Tibial nerve (tissue), 4 donors: ENCODE measurements at places on chromosomes 13 and 19.

DNA sequence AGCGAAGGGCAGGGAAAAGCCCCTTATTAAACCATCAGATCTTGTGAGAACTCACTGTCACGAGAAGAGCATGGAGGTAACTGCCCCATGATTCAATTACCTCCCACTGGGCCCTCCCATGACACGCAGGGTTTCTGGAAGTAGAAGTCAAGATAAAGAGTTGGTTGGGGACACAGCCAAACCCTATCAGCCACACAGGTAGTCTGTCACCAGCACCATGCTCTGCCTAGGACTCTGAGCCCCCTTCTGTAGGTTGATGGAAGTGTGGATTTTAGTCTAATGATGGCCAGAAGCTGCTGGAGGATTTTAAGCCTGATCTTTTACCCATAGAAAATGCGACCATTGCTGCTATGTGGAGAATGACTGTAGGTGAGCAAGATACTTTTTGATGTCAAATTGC lies 60.8 kb downstream of the ARHGEF7 start:
- DNase-seq: no peak

DNA sequence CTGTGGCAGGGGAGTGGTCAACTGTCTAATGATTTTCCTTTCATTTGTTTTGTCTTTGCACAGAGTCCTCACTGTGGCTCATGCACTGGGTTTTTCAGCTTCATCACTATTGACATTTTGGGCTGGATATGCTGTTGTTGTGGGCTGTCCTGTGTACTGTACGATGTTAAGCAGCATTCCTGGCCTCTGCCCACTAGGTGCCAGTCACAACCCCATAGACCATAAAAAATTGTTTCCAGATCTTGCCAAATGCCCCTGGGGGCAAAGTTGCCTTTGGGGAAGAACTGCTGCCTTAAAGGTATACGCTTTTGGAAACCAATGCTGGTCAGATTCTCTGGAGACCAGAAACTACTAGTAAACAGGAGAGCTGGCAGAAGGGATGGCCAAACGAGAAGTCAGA lies 310.4 kb downstream of the SPRY2 start:
- no peak for DNase-seq

DNA sequence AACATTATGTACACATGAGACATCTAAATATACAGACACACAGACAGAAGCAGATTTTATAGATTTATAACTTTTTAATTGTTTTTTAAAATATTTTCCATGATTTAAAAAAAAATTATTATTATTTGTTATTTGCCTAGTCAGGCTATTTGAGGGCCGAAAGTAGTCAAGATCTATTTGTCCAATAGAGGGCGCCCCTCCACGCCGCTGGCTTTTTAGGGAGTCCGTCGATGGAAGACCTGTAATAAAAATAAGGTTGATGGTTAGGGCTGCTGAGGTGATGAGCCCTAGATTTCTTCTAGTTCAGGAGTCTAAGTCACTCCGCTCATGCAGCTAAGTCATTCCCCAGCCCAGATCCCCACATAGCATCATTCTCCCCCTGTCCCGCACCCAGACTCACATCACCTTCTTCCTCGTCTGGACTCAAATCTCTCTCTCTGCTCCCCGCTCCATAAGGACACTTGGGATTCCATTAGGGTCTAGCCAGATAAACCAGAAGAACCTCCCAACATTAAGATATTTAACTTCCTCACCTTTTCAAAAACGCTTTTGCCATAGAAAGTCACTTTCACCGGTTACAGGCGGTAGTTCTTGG lies 33.9 kb upstream of the CEACAM21 start:
- peak; percentile 38 for DNase-seq

DNA sequence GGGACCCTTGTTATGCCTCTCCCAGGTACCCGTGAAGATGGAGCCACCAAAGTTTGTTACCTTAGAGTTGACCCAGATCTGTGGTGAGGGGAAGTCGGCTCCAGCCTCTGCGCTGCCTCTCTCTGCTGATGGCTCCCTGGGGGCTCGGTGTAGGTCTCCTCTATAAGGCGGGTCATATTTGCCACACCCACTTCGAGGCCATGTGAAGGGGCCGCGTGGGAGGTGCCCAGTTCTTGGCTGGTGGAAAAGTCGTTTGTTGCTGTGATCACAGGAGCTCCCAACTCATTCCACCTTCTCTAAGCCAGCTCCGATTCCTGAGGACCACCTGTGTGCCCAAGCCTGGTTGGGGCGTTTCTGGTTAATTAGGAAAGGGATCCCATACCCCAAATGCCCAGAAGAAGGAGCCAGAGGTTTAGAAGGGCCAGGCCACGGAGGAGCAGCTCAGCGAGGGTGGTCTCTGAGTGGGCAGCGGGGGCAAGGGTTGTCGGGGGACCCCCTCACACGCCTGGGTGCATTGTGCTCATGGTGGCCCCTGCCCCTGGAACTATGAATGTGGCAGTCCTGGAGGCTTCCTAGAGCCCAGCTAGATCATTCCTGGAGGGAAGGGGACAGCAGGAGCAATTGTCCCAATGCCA lies 296.5 kb downstream of the ZNF536 start:
- no peak for DNase-seq

GRCh38 chr19:4675346-4675745 lies 5.2 kb upstream of the MYDGF start:
- DNase-seq: no peak

DNA sequence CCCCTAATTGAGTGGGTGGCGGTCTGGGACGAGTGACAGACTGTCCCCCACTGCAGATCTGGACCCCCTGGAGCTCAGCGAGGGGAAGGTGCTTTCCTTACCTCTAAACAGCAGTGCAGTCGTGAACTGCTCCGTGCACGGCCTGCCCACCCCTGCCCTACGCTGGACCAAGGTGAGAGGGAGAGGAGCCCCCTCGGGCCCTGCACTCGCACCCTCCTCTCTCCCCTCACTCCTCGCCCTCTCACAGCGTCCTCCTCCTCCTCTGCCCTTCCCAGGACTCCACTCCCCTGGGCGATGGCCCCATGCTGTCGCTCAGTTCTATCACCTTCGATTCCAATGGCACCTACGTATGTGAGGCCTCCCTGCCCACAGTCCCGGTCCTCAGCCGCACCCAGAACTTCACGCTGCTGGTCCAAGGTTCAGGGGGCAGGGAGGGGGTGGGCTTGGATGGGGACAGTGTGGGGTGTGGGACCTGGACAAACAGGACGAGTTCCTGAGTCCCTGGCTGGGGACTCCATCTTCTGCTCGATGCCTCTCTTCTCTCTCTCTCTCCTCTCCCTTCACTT lies 9.6 kb downstream of the BCAM start:
- DNase-seq: no peak

DNA sequence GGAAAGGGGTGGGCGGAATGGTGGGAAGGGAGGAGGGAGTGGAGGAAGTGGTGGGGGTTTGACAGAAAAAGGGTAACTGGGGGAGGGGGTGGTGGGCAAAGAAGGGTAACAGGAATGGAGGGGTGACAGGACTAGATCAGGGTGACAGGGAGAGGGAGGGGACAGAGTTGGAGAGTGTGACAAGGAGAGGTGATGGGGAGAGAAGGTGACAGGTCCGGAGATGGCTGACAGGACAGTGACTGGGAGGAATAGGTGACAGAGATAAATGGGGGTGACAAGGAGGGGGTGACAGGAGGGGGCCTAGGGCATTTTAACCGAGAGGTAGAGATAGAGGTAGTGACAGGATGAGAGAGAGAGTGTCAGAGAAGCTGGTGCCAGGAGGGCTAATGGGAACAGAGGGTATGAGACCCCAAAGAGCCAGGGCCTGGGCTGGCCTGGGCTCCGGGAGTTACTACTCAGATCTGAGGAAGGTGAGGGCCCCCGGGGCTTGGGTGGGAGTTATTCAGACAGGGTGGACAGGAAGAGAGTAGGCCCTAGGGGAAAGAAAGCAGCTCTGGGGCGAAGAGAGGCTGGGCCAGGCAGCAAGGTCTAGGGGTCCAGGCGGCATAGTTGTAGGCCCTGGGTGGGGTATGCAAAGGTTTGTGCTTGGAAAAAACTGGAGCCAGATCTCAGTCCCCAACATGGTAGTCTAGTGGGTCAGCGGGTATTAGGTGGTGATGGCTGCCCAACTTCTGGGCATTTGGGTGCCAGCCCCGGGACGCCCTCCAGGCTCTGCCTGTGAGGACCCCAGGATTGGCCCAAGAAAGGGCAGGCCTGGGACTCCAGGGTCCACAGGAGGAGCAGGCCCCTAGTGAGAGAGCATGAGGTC lies 660 bp downstream of the CIC start:
- no peak for DNase-seq

DNA sequence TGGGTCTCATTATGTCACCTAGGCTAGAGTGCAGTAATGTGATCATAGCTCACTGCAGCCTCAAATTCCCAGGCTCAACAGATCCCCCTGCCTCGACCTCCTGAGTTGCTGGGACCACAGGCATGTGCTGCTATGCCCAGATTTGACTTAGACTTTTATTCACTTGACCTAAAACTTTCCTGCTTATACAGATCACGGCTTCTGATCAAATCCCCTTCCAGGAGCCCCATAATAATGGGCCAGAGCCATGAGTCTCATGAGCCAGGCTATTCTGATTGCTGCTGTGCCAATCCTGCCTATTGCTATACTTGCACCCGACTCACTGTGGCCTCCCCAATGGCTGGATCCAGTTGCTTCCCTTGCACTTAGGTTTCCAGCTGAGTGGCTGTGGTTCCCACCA lies 42.0 kb downstream of the C1QTNF9 start:
- DNase-seq: no peak

DNA sequence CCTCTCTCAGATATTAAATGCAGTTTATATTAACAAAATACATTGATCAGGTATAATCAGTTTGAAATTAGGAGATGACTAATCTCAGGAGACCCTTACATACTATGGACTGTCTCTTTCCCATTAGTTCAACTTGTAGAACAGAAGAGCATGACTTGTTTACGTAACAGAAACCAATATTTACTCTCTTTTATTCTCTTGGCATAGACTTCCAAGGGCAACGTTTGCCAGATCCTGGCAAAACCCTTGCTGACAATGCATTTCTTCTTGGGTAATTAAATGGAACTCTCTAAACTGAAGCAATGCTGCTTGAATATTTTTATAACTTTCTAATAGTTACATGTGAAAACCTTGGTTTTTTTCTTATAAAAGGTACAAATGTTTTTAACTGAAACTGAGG lies 68.3 kb upstream of the MYO16 start:
- no peak for DNase-seq

DNA sequence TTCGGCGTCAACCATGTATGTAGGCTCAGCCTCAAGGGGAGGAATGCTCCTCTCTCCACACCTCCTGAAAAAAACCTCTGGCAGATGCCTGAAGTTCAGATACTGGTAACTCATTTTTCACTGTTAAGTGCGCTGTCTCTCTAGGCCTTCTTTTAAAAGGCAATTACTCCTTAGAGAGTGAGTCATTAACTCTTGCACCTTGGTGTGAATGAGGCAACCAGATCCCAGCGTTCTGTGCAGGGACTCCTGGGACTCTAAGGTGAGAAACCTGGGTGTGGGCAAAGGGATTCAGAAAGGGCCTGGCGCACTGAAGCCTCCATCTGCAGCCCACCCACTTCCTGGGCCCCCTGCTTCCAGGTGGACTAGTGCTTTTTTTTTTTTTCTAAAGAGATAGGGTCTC lies 71.7 kb downstream of the SIAH3 start:
- DNase-seq: no peak

- no peak for DNase-seq
Observed at GRCh38 chr19:39533791-39534190, 1.1 kb upstream of the EID2B start.
